A549 treated with CORT108297 at 1 μM for 4 hours (cell line): ENCODE measurements at places on chromosomes 3 and 15. TPM values are rescaled to one million over a fixed set of nuclear protein-coding genes. Genes with fewer than 3 reads are reported as not detected.

CLCN2 gene
- 4.2 to 6.1 TPM (median 5.8 TPM) in 5 replicates for total RNA-seq

GNB4 gene
- 9.4 to 15.6 TPM (median 11.5 TPM) in 5 replicates for total RNA-seq

TFRC gene
- total RNA-seq: 86.1 to 105 TPM (median 94.1 TPM) in 5 replicates

CRABP1 gene
- total RNA-seq: 1.6 to 2.3 TPM (median 1.8 TPM) in 5 replicates

BMF gene
- total RNA-seq: 1.1 to 1.7 TPM (median 1.5 TPM) in 5 replicates

LRTM1 gene
- not detected in 5 replicates for total RNA-seq

CNTN3 gene
- not detected in 5 replicates for total RNA-seq

UPK1B gene
- total RNA-seq: 10.1 to 14.7 TPM (median 12.9 TPM) in 5 replicates

DAZL gene
- not detected in 5 replicates for total RNA-seq

PPM1L gene
- 0.46 to 0.69 TPM (median 0.61 TPM) in 5 replicates for total RNA-seq

PLXNB1 gene
- total RNA-seq: 13.4 to 17.7 TPM (median 15.7 TPM) in 5 replicates

NRG4 gene
- total RNA-seq: 0.63 to 2.5 TPM (median 1.1 TPM) in 5 replicates

PARP15 gene
- total RNA-seq: not detected in 5 replicates

CMTM7 gene
- total RNA-seq: 26.4 to 41.7 TPM (median 35.6 TPM) in 5 replicates

SPCS1 gene
- 151 to 178 TPM (median 163 TPM) in 5 replicates for total RNA-seq

MST1 gene
- total RNA-seq: 1.4 to 2.9 TPM (median 1.8 TPM) in 5 replicates

GABRR3 gene
- not detected in 5 replicates for total RNA-seq
